Stimulated activated naive CD4-positive, alpha-beta T cell treated with Interleukin-2 at 50 U/mL for 16 hours (primary cell): ENCODE measurements at places on chromosomes 16 and 17.

DNA sequence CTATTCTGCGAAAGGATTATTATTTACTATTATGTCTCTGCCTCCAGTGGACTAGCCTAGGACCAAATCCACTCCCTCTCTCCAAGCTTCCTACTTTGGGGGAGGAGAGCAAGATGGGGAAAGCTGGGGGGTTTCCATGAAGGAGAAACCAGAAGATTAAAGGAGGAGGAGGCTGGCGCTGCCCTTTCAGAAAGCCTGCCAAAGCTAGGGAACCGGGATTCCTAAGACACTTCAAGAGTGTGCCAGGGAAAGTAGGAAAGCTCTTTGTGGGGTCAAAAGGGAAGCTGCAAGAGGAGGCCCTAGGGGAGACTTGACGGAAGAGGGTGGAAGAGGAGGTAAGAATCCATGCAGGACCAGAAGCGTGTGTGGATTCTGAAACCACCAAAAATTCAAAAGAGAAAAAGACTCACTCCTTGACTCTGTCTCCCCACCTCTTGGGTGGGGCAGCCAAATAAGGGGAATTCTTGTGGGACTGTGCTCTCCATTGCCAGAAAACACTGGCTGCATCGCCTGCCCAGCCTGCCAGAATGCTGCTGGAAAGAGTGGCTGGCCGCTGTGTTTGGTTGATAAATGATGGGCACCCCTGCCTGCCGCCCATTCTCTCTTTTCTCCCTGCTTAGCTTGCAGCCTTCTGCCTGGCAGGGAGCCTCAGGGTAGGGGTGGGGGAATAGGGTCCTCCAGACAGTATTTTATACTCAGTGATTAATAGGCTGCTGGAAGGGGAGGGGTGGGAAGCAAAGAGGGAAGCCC, 11.8 kb upstream of the KAT7 start:
- DNase-seq: no peak

GRCh38 chr17:82238472-82239201, 9.8 kb downstream of the SLC16A3 start:
- peak; percentile 71 for DNase-seq

GRCh38 chr17:6981426-6981825, 14.4 kb upstream of the ALOX12 start:
- DNase-seq: no peak

DNA sequence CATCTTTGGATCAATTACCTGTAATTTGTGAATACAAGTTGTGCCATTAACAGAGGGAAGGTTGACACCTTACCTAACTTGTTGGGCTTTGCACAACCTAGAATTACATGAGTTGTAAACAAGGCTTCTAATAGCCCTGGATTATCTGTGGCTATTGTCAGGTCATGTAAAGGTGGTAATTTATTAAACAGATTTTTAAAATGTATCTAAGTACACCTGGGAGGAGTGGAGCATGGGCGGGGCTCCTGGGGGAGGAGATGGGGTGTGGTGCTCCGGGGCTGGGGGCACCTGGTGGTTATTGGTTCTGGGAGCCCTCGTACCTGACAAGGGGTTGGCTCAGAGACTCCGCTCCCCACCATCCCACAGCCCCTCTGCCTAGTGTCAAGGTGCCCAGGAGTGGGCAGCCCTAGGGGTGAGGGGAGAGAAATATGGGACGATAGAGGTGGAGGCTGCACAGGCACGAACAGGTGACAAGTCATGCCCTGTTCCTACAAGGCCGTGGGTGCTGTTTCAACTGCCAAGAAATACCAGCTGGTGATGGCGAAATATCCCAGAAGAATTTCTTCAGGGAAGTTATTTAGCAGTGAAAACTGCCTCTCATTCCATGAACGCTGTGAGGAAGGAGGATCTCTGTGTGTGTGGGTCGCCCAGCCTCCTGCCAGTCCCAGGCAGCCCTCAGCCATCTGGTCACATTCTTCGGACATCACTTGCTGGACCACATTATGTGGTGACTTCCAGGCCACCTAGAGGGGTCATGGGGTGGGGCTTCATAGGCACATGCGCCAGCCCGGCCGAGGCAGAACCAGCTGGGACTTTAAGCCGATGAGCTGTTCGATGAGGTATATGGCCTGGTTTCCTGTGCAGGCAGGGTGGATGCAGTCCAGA, 55.5 kb upstream of the IRX3 start:
- DNase-seq: no peak

DNA sequence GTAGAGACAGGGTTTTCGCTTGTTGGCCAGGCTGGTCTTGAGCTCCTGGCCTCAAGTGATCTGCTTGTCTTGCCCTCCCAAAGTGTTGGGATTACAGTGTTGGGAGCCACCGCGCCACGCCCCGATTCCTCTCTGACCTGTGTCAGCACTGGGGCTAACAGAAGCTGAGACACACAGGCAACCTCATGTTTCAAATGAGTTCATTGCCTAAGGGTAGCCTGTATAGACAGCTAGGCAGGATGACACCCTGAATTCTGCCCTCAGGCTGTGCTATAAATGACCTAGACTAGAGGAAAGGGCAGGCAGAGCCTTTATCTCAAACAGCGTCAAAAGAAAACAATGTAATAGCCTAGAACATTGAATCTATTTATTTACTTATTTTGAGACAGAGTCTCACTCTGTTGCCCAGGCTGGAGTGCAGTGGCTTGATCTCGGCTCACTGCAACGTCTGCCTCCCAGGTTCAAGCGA, 2.3 kb upstream of the CDK3 start:
- DNase-seq: no peak
